ENCODE measurements at places on chromosomes 2 and 18.

DNA sequence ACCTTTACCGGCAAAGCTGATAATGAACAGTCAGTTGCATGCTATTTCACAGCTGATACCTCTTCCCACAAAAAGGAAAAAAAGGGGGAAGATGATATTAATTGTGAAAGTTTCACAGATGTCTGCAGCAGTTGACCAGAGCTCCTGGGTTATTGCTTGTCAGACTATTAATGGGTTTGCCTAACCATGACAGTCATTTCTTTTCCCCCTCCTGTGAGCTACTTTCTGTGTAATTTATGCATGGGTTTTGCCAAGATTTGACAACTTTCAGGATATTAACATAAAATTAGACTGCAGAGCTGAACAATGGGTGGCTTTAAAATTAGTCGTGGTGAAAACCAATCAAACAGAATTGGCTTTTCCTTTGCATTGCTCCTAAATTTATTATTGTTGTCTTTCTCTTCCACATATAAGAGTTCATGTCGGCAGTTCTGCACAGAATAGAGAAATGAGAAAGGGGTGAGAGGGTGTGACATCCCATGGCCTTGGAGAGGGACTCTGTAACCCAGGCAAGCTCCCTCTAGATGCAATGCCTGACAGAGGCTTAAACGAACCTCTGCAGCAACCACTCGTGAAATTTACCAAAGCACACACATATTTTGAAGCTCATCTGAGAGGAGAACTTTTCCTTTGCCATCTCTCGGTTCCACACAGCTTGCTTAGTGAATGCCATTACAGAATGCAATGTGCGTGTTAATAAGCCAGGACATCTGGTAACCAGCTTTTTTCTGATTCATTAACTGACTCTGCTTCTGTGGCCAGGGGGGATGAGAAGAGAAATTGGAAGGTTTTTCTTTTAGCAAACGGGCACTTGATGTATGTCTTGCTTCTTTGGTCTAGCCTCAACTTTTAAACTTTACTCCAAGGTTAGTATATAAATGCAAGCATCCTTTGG, 82.2 kb upstream of the ITGA4 start:
- peak; percentile 3 for DNase-seq

DNA sequence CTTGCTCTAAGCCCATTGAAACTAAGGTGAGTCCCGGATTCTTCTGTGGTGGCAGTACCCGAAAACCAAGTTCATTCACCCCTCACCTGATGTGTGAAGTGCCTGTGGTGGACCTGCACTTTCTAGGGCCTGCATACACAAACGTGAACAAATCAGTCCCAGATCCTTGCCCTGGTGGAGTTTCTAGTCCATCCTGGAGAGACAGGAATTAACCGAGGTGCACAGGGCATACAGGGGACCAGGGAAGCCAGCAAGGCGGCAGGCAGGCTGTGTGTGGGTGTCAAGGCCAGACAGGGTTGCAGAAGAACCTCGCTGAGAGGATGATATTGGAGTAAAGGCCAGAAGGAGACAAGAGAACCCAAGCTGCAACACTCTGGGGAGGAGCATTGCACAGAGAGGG, 106.1 kb downstream of the SMIM21 start:
- DNase-seq: no peak

DNA sequence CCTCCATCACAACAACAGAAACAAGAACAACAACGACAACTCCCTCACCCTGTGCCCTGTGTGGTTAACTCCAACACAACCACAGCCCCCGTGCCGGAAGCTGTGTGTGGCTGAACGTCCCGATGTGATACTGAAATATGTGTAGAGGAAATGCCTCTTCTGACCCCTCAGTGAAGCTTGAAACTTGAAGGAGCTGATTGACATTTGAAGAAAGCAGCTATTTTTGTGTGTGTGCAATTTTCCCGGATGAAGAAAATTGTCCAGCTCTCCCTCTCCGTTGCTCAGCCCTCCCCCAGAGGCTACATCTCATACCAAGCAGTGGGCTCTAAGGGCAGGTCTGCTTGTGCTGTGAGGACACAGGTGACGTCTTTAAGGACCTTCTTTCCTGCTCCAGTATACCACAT, 173.8 kb downstream of the ICOS start:
- DNase-seq: no peak

- no peak for DNase-seq
Observed at GRCh38 chr2:220071696-220072095, 444.3 kb downstream of the SLC4A3 start.

- no peak for DNase-seq
Observed at GRCh38 chr2:15642815-15643500, 51.3 kb downstream of the DDX1 start.

GRCh38 chr2:150007815-150008430, 420.3 kb upstream of the MMADHC start:
- no peak for DNase-seq

DNA sequence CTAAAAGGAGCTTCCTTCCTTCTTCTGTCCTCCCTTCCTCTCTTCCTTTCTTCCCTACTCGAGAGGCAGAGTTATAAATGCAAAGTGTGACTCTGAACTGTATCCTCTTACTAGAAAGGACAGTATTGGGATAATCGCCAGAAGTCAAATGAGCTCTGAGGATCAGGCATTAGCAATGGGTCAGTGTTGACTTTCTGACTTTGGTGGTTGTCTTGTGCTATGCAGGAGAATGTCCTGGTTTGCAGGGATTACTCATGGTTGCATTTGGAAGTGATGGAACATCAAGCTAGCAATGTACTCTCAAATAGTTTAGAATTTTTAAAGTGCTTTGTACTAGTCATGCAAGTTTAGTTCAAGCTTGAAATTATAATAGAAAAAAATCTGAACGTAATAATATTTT, 115.6 kb downstream of the TXNL1 start:
- no peak for DNase-seq

DNA sequence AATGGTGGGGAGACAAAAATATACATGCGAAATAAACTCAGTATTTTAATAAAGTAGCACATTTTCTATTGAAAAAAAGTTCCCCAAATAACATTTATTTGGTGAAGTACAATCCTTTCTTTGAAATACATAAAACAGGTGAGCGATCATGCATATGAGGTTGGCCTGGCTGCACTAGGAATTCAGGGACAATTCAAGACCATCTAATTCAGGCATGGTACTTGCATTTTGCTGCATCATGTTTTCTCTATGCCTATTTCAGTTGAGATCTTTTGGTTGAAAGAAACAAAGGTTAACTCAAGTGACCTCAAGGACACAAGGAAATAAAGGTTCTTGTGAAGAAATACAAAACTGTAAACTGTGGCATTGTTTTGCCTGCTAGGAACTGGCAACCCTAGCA, 19.8 kb upstream of the TAF4B start:
- no peak for DNase-seq

GRCh38 chr2:44191739-44192138, 23.1 kb downstream of the PPM1B start:
- DNase-seq: no peak

DNA sequence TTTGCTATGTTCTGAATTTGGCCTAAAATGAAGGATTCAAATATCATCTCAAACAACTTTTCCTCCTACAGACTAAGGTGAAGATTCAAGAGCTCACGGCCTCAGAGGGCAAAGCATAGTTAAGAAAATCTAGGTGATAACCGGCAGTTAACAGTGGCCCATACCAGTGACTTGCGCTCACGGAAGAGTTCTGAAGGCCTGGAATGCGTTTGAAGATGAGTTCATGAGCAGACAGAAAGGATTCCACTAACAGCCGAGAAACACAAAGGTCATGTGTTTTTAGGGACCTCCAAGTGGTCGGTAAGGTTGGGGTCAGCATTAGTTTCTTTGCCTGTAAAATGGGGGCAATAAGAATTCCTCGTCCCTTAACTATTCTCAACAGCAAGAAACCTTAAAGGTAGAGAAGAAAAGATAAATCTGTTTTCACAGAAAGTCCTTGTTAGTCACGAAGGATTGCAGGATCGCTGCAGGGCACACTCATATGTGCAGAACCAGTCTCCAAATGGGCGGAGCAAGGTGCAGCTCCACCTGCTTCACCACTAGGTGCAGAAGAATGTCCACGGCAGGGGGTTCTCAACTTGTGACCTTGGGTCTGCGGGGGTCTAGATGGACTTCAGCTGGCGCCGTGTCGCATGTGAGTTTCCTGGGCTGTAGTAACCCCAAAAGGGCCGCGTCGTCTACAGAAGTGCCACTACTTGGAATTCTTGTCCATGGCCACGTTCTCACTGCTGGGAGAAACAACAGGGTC, 708 bp upstream of the RPIA start:
- no peak for DNase-seq

DNA sequence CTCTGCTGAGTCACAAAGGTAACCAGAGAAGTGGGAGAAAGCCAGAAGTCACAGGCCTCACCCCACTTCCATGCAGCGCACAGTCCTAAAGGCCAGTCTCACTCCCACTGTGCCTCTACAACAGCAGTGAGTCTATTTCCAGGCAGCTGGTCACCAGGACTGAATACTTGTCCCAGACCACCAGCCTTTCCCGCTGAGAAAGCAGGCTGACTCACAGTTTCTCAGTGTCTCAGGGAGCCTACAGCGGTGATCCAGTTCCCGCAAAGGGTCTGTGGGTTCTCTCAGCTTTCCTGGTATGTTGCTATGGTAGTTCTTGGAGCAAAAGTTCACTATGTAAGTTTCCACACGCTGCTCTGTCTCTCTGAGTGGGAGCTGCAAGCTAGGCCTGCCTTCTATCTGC, 622.5 kb downstream of the RNF144A start:
- no peak for DNase-seq

GRCh38 chr2:128326346-128326745, 7.7 kb upstream of the HS6ST1 start:
- DNase-seq: no peak

DNA sequence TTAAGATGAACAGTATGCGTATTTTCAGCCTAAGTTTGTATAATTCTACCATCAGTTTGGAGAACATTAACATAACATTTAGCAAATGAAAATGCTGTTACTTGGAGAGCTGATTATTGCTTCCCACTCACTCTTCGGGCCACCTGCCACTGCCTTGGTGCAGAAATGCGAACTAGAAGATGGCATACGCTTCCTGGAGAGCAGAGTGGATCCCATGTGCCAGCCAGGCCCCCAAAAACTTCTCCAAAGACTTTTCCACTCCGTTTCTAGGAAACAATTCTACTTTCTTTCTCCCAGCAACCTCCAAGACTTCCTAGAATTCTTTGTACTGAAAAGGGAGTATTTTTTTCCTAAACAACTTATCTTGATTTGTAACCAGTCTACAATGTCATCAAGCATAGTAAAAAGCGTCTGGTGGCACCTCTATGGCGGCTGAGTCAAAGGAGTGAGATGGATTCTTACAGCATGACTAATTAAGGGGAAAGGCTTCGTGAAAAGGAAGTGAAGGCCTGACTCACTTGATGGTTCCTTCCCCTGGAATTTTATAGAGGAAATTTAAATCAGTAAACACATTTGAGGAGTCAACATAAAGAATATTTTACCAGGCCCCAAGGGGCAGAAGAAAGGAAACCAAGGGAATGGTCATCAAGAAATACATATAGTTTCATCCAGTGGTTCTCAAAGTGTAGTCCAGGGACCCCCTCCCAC, 36.6 kb downstream of the FEZ2 start:
- DNase-seq: no peak
